Stimulated activated CD4-positive, alpha-beta T cell treated with anti-CD3 and anti-CD28 coated beads, TNF-alpha, amount 100 ng/mL, for 24 hours (primary cell): ENCODE measurements at places on chromosomes 6 and 20.
A peak's percentile ranks its signal among the peaks of the same experiment; 100 is the strongest.

DNA sequence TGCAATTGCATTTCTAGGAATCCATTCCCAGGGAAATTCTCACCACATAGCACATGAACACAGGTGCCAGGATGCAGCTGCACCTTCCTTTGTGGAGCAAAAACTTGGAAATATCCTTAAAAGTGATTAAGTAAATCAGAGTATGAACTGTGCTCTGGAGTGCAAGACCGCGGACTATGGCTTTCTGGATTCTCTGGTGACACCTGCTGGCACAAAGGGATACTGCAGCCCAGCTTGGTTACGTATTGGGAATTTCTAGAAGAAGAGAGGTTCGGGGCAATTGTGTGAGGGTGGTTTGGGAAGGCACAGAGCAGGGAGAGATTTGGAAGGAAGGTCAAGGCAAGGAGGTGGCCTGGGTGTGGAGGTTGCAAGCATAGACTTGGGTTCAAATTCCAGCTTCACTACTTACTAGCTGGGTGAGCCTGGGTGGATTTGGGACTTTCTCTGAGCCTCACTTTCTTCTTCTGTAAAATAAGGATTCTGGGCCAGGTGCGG lies 15.9 kb upstream of the PEDS1 start:
- DNase-seq, result peak; percentile 81

- DNase-seq, result no peak
Measured at GRCh38 chr6:77962070-77962469, 309.2 kb downstream of the MEI4 start.

- no peak for DNase-seq
Measured at GRCh38 chr6:129110690-129111343, 227.9 kb downstream of the LAMA2 start.

GRCh38 chr6:122719176-122719575 lies 60.3 kb upstream of the FABP7 start:
- DNase-seq, result no peak

- no peak for DNase-seq
Measured at GRCh38 chr6:141326925-141327324, 805.8 kb upstream of the GJE1 start.
